Aorta (tissue), 5 donors: ENCODE measurements at places on chromosomes 7 and 10.
A peak's percentile ranks its signal among the peaks of the same experiment; 100 is the strongest.

- no peak for DNase-seq
These were observed 30.6 kb downstream of the APBB1IP start for GRCh38 chr10:26468700-26469099.

- DNase-seq: no peak
These were observed 53.5 kb downstream of the BMS1 start for GRCh38 chr10:42836096-42836495.

- DNase-seq: no peak
These were observed 81.1 kb downstream of the PRTFDC1 start for GRCh38 chr10:24871011-24871935.

DNA sequence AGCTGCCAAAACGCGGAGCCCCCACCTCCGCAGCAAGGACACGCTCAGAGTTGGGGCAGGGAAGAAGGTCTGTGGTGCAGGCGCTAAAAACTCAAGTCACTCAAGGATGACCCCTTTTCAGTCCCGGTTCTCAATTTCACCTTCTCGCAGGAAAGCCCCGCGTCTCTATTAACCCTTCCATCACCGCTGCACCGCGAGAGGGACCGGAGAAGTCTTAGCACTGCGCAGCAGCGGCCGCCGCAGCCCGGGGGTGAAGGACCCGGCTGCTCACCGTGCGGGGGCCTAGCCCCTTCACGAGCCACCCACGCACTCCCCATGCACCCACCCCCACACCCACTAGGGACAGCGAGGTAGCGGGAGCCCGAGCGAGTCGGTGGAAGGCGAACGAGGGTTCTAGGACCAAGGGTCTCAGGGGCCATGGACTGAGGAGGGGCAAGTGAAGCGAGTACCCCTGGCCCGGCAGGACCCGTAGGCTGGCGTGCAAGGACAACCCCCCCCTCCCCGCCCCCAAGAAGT is 162.9 kb downstream of the SH3PXD2A start:
- no peak for DNase-seq

GRCh38 chr7:5831196-5831595 is 49.4 kb upstream of the OCM start:
- no peak for DNase-seq

DNA sequence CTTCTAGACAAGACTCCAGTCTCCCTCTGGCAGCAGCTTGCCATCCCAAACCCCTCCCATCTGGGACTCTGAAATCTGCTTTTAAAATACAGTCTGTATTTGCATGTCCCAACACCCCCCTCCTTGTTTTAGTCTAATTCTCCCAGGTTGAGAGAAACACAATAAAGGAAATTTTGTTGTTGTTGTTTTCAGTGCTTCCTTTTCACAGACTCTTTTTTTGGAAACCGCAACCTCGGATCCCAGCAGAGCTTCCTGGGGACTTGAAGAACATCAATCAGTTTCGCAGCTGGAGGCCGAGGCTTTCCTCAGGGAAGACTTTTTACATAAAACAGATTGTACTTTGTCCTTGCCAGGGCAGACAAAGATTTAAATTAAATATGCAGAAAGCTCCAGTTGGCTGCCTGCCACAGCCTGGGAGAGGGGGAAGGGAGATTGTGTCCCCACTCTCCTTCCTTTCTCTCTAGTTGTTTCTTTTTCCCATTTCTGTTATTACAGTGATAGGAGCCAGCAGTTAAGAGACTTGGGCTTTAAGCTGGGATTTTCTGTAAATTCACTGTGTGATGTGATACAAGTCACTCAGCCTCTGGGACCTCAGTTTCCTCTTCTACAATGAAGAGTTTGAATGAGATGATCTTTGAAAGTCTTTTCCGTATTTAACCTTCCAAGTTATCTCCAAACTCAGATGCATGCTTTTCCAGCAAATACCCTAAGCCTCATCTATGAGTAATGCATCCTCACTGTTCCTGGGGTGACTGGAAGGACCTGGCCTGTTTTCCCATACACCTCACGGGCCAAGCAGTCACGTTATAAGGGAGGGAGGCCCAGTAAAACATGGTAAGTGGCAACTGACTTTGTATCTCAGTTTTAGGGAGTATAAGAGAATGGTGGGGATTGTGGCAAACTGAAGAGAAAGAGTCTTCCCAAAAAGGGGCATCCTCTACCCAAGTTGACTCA is 192.3 kb downstream of the REEP3 start:
- no peak for DNase-seq

DNA sequence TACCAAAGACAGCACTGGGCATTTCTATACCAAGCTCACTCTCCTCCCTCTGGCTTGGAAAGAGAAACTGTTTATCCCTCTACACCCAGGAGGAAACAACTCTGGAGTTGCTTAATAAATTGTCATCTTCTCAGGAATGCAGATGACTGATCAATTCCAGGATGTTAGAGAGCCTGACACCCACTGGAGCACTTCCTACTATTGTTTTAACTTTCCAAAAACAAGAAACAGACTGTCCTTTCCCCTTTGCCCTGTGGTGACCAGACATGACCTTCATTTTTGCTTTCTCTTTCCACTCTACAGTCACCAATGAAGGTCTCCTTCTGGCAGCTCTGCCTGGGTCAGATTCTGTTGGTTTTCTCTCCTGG is 19.6 kb downstream of the GIMAP4 start:
- DNase-seq: no peak

DNA sequence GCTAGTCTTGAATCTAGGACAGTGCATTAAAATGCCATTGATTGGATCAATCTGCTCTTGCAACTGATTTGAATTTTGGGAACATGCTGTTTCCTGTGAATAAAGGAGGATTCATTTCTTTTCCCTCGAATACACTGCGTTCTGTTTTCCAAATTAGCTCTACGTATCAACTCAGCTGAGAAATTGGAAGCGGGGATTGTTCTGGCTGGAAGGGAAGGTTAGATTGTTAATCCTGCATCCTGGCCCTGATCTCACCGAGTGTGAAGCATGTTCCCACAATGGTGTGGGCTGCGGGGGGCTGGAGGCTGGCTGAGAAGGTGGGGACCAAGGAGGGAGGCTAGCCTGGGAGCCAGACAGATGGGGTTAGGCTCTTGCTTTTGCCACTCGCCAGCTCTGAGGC is 17.6 kb downstream of the HTRA1 start:
- DNase-seq: no peak

DNA sequence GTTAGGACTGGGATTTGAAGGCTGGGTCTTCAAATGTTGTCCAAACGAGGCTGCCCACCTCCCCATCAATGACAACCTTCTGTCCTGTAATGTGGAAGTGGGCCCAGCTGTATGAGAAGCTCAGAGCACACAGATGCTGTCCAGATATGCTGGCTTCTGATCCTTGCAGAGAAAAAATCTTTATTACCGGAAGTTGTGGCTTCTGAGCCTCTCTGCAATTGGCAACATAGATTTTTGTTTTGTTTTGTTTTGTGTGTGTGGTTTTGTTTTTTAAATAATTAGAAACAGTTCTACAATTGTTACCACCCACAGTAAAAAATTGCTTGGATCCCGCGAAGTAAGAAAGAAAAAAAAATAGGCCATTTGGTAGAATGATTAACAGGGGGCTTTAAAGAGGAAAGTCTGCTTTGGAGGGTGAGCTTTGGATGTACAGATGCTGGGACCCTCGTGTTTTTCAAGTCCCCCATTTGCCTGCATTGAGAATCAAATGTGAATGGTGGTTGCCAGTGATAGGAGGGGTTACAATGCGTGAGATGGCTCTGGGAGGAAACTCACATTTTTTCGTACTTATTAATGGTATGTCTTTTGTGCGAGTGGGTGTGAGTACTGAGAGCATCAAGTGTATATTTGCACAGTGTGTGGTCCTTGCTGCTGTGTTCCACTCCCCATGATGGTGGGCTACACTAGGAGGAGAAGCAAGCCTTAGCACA is 153.2 kb downstream of the TCF7L2 start:
- DNase-seq: no peak

- no peak for DNase-seq
These were observed 60.3 kb downstream of the PRKAR2B start for GRCh38 chr7:107104801-107105200.

- no peak for DNase-seq
These were observed 69.5 kb downstream of the PTPN12 start for GRCh38 chr7:77606562-77606961.

DNA sequence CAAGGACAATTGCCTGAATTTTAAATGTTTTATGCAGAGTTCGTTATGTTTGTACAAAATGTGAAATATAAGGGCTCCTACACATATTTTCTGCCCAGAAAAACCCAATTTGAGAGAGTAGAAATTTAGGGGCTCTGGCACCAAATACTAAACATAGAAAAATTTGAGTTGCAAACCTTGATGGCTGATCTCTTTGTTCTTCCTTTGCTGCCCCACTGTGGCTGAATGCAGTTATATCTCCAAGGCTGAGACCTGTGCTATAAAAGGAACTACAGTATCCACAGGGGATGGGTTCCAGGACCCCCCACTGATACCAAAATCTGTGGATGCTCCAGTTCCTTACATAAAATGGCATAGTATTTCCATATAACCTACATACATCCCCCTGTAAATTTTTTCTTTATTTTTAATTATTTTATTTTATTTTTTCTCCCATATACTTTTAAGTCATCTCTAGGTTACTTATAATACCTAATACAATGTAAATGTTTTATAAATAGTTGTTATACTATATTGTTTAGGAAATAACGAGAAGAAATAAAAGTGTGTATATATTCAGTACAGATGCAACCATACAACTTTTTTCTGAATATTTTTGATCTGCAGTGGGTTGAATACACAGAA is 22.5 kb downstream of the CFAP43 start:
- DNase-seq: no peak

- no peak for DNase-seq
These were observed 22.4 kb downstream of the USP6NL start for GRCh38 chr10:11588873-11589574.

DNA sequence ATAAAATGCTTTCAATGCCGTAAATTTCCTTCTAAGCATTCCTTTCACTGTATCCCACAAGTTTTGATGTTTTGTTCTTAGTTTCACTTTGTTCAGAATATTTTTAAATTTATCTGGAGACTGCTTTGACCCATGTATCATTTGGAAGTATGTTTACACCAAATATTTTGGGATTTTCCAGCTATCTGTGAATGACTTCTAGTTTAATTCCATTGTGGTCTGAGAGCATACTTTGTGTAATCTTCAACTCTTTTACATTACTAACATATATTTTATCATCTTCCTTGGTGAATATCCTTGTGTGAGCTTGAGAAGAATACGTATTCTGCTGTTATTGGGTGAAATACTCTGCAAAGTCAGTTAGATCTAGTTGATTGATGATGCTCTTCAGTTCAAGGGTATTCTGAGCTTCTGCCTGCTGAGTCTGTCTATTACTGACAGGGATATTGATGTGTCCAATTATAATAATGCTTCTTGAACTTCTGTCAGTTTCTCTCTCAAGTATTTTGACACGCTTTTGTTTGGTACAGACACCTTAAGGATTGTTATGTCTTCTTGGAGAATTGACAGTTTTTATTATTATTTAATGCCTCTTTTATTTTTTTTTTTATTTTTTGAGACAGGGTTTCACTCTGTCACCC is 31.6 kb downstream of the MKLN1 start:
- no peak for DNase-seq

GRCh38 chr10:104921763-104922162 is 280.7 kb downstream of the SORCS3 start:
- DNase-seq: no peak

GRCh38 chr7:112101201-112101846 is 104.9 kb downstream of the DOCK4 start:
- no peak for DNase-seq

DNA sequence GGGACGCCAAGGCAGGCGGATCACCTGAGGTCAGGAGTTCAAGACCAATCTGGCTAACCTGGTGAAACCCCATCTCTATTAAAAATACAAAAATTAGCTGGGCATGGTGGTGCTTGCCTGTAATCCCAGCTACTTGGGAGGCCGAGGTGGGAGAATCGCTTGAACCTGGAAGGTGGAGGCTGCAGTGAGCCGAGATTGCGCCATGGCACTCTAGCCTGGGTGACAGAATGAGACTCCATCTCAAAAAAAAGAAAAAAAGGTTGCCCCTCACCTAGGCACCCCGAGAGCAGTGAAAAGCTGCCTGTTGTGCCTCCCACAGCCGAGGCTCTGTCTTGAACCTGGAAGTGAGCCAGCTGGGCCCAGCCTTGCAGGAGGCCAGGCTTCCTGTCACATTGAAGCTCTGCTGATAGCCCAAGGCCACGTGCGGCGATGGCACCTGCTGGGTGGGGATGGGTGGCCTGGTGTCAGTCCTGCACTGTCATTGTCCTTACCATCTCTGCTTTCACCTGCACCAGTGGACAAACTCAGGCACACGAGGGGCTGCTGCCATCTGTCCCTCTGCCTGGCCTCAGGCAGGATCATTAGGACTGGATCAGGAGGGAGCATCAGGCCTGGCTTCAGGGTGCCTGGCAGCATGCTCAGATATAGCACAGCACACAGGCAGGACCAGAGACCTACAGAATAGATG is 37.8 kb downstream of the DNAJB12 start:
- DNase-seq: peak; percentile 83

GRCh38 chr7:116193329-116194087 is 16.8 kb upstream of the TES start:
- no peak for DNase-seq

GRCh38 chr7:147798001-147798400 is 792.6 kb upstream of the C7orf33 start:
- DNase-seq: no peak

DNA sequence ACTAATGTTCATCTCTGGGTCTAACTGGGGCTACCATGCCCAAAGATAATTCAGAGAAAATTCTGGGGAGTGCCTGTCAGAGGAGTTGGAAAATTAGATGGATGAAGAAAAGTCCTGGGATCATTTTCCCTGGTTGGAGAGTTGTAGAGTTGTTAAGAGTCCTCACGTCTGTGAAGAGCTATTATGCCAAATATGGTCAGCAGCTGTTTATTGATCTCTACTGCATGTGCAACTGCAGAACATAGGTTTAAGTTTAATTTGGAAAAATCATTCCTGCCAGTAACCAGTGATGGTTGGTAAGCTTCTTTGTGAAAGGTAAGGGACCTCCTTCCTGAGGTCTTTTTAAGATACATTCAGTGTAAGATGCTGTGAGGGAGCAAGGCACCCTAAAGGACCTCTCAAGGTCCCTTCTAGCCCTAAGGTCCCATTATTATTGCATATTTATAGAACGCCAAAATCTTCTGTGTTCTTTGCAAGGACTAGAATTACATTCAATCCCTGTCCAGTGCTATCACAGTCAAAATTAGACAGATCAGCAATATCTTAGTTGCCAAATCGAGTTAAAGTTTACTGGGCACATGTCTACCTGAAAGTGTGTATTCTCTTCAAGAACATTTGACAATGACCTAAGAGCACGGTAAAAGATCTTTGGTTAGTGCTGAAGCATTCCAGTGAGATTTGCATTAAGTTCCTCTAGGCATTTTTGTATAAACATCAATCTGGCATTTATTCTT is 62.7 kb downstream of the VTI1A start:
- DNase-seq: no peak
